ENCODE measurements at places on chromosomes 1 and 21.
A peak's percentile ranks its signal among the peaks of the same experiment; 100 is the strongest.

- no peak overlapping the region for H3K4me3 ChIP-seq
- H3K36me3 ChIP-seq, result no peaks in the 10 kb centered on the region
- DNase-seq, result no peak
Measured at GRCh38 chr21:28235169-28235895, 757.3 kb downstream of the LTN1 start.

DNA sequence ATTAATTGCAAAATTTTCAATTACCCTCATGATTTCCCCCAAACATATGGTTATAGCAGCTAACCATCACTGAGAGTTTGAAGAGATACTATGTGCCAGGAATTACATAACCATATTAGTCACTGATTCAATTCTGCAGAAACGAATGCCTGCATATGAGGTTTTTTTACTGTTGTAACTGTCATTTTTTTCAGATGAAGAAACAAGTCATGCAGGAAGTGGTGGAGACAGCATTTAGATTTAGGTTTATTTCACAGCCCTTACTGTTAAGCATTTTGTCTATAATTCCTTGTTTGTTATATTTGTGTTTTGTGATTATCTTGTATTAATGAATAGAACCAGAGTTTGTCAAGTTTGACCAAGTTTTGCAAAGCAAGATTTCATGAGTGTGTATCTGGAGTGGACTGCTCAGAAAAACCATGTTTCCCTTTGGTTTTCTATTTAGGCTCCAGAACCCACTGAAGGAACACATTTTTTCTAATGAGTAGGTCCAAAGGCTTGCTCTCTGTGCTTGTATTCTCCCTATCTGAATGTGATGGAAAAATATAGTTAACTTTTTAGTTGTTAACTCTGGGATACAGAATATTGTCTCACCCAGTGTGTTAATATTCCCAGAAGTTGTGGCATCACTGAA is 308.5 kb upstream of the ADAMTS5 start:
- DNase-seq, result no peak
- no peaks in the 10 kb centered on the region for H3K4me1 ChIP-seq
- H3K27me3 ChIP-seq, result no peaks in the 10 kb centered on the region
- no peaks in the 10 kb centered on the region for H3K36me3 ChIP-seq
- H3K27ac ChIP-seq, result no peak overlapping the region

- DNase-seq, result no peak
- H3K27me3 ChIP-seq, result no peaks in the 10 kb centered on the region
Measured at GRCh38 chr1:202316186-202316585, 25.6 kb downstream of the UBE2T start.

DNA sequence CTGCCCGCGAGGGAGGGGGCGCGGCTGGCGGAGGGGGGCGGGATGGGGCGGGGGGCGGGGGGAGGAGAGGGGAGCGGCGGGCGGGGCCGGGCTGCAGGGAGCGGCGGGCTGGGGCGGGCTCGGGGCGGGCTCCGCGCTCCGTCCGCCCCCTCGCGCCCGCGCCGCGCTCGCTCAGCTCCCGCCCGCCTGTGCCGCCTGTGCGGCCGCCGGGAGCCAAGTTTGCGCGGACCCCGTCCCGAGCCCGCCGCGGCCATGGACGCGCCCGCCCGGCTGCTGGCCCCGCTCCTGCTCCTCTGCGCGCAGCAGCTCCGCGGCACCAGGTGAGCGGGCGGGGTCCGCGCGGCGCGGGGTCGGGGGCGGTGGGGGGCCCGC is at the start of gene GABRD:
Gene GABRD, plus strand, starts transcription at position 174 of the 372 bp plus-strand sequence. Its CDS starts 79 bp downstream, at position 253.
- H3K4me3 ChIP-seq, result peak within 1 kb of the TSS; percentile 44
- H3K27ac ChIP-seq, result no peak within 1 kb of the TSS
- peaks cover 8% of the 10 kb centered on the region for H3K4me1 ChIP-seq
- H3K36me3 ChIP-seq, result no peaks in the 10 kb centered on the region

DNA sequence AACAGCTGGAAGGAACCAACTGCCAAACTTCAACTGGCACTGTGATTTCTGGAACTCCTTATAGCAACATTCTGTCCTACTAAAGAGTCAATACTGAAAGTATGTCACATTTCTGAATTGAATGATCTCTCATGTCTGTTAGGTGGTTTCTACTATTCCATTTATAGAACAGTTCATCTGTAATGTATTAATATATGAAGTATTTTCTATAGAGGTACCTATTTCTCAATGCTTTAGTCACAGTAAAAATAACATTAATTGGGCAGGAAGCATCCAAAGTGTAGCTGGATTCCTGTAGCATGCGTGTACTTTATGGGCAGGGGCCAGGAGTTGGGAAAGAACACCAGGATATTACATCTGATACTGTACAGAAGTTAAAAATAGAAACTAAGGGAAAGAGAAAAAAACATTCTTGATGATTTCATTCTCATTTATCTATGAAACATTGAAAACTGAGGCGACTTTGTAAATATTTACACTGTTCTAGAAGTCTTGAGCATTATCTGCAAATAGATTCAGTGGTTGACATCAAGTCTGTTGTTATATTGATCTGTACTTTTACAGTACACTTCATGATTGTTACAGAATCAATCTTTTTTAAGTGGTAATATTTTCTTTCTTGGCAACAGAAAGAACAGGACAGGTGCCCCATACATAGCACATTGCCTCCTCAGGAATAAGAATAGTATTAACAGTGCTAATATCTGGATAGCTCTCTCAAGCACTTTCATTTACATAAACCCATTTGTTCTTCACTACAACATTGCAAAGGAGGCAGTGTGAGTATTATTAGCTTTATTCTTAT is 6.2 kb upstream of the ZNF281 start:
- H3K27ac ChIP-seq, result no peak overlapping the region
- peaks cover 17% of the 10 kb centered on the region for H3K4me1 ChIP-seq
- H3K27me3 ChIP-seq, result no peaks in the 10 kb centered on the region
- H3K4me3 ChIP-seq, result no peak overlapping the region
- no peak for DNase-seq

DNA sequence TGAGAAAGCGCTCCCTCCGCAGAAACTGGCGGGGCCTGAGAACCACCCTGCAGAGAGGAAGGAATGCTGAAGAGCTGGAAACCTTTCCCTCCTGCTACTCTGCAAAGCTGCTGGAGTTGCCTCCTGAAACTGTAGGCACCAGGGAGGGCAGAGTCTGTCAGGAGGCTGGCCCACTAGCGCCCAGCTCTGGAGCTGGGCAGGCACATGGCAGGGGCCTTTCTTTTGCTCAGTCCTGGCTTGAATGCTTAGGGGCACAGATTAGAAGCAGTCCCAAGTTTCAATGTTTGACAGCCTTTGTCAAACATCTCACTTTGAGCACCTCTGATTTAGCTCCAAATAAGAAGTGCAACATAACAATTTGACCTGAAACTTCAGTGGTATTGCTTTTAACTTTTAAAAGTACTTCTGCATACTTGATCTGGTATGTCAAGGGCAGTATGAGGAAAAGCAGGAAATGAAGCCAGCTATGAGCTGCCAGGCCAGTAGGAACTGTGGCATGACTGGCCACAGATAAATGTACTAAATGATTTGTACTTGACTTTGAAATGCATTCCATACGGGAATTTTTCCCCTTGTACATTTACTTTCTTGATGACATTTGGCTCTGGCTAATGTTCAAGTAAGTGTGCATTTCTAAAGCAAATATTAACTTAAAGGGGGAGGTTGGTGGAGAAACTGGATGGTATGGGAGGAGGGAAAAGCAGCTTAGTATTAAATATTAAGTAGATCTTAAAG is 7.2 kb downstream of the C1orf116 start:
- H3K27ac ChIP-seq, result peak overlapping the region; percentile 96
- H3K4me1 ChIP-seq, result peaks cover 100% of the 10 kb centered on the region
- no peak overlapping the region for H3K4me3 ChIP-seq

DNA sequence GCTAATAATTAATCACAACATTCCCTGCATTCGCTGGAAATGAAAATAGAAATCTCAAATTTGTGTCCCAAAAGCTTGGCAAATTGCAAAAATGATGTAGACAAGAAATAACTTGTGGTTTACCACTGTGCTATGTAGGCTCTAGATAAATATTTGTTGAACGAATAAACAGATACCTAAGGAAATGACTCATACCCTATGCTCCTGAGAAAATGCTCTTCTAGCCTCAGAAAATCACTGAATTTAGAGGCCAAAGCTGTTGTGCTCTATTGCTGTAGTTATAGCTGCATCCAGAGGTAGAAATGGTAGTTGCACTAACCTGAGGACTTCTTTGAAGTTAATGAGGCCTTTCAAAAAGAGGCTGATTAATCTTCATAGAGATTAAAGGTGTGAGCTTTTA is 142.0 kb upstream of the ZNHIT6 start:
- H3K27ac ChIP-seq, result no peak overlapping the region
- H3K36me3 ChIP-seq, result no peaks in the 10 kb centered on the region
- H3K27me3 ChIP-seq, result no peaks in the 10 kb centered on the region
- H3K4me1 ChIP-seq, result no peaks in the 10 kb centered on the region
- H3K4me3 ChIP-seq, result no peak overlapping the region

GRCh38 chr1:206719169-206719839 is 34.6 kb downstream of the MAPKAPK2 start:
- no peak overlapping the region for H3K27ac ChIP-seq
- peaks cover 14% of the 10 kb centered on the region for H3K4me1 ChIP-seq
- no peak for DNase-seq
- H3K27me3 ChIP-seq, result no peaks in the 10 kb centered on the region
- H3K36me3 ChIP-seq, result no peaks in the 10 kb centered on the region

GRCh38 chr1:1847061-1847850 is 43.6 kb downstream of the GNB1 start:
- peak overlapping the region; percentile 79 for H3K27ac ChIP-seq
- peaks cover 25% of the 10 kb centered on the region for H3K4me1 ChIP-seq
- H3K36me3 ChIP-seq, result peaks cover 4% of the 10 kb centered on the region
- H3K4me3 ChIP-seq, result no peak overlapping the region

DNA sequence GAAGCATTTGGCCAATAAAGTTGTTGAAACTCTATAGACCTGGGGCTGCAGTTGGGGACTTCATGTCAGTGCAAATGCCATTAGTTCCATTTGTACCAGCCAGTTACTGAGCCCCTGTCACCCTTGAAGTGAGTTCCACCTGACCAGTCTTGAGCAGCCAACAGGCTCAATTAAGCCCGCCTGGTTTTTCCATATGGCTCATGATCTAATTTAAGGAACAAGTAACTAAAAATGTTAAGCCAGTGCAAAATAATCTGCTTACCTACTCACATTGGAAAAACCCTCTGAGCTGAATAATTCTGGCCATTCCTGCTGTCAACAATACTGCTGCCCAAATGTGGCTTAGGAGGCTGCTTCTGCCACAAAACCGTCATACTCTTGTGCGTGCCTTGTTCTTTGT is 21.6 kb downstream of the NSUN4 start:
- H3K27me3 ChIP-seq, result no peaks in the 10 kb centered on the region
- H3K36me3 ChIP-seq, result peaks cover 10% of the 10 kb centered on the region
- no peak for DNase-seq
- H3K4me1 ChIP-seq, result no peaks in the 10 kb centered on the region
- no peak overlapping the region for H3K27ac ChIP-seq
- no peak overlapping the region for H3K4me3 ChIP-seq

DNA sequence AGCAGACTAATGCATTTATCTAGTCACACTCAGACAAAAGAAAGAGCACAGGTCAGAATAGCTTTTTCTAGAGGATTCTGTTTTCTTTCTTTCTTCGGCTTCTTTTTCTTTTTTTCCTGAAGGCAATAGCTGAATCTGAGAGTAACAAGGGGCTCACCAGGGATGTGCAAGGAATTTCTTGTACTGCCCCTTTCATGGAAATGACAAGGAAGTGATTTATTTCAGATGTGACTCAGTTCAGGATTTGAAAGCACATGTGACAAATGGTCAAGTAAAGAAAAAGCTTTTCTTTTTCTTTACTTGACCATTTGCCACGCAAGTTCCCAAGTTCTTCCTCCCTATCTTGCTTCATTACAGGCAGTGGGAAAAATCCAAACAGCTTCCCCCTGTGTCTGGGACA is 202.0 kb downstream of the GABPA start:
- H3K36me3 ChIP-seq, result no peaks in the 10 kb centered on the region
- DNase-seq, result no peak
- peak overlapping the region; percentile 33 for H3K27ac ChIP-seq
- no peaks in the 10 kb centered on the region for H3K27me3 ChIP-seq

GRCh38 chr1:204198348-204199340 is 2.4 kb upstream of the KISS1 start:
- no peaks in the 10 kb centered on the region for H3K36me3 ChIP-seq
- no peak overlapping the region for H3K27ac ChIP-seq
- no peaks in the 10 kb centered on the region for H3K4me1 ChIP-seq
- H3K4me3 ChIP-seq, result no peak overlapping the region

DNA sequence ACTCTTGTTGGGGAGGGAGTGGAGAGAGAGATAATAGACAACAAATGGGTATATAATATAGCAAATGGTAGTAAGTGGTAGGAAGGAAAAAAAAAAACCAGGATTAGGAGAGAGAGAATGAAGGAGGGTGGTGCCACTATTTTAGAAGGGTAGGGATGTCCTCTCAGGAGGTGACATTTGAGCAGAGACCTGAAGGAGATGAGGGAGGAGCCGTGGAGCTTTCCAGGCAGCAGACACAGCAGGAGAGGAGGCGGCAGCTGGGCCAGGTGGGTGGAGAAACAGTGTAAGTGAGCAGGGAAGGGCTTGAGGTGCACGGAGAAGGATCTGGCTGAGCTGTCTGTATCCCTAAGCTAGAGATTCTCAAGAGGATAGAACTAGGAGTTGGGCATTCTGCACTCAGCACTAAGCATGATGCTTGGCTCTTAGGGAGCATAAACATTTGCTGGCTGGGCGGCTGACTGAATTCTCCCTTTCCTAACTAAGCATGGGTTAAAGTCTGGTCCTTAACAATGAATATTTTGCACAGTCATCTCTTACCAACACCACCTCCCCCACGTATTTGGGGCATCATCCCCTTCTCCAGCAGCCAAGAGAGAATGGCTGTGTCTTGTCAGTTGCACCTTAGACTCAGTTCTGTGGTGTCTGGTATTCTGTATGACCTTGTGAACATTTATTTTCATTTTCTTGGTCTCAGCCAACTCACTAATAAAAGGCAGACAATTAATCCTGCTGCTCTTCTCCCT is 27.6 kb upstream of the SARS1 start:
- H3K36me3 ChIP-seq, result no peaks in the 10 kb centered on the region
- H3K27me3 ChIP-seq, result no peaks in the 10 kb centered on the region
- no peak for DNase-seq
- H3K4me3 ChIP-seq, result no peak overlapping the region
